Stimulated activated CD8-positive, alpha-beta memory T cell treated with anti-CD3 and anti-CD28 coated beads, Interleukin-15, amount 100 ng/mL, for 24 hours (primary cell): ENCODE measurements at places on chromosomes 11 and 22.

DNA sequence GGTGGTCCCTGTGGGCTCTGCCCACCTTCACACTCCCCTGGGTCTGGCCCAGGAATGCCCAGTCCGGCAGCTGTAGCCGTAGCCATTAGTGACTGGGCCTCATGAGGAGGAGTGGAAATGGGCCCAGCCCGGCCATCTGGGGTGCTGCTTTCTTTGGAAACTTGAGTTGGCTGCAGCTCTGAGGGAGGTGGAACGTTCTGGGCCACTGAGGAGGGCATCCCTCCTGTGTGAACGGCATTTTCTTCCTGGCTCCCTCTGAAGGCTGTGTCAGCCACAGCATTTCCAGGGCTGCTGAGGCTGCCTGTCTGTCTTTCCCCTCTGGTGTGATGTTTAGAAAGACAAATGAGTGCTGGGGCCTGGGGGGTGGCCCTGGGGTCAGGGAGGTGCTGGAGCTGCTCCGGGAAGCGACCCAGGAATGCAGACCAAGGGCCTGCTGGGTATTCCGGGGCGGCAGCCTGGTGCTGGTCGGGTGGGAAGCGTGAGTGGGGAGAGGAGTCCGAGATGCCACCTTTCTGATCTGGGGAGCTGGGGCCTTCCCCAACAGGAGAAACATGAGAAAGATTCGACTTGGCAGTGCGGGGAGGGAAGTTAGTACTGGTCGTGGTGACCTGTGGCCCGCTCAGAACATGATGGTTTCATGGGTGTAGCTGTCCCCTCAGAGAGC, 27.1 kb downstream of the PTDSS2 start:
- DNase-seq = no peak

GRCh38 chr11:69080257-69080995, 31.7 kb downstream of the TPCN2 start:
- DNase-seq = no peak

DNA sequence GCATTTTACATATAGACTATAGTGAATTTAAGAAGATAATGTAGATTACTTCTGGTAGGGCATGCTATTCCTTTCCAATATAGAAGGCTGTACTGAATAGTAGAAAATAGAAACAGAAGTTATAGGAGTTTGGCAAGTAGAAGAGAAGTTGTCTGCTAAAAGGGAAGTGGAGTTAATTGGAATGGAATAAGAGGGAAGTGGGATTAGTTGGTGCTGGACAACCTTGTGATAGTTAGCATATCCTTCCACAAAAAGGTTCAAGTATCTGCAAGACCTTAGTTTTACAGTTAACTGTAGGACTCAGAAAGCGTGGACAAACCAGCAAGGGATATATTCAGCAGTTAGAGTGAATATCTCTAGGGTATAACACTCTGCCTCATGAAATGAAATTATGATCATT, 185.5 kb downstream of the SWAP70 start:
- DNase-seq = no peak

DNA sequence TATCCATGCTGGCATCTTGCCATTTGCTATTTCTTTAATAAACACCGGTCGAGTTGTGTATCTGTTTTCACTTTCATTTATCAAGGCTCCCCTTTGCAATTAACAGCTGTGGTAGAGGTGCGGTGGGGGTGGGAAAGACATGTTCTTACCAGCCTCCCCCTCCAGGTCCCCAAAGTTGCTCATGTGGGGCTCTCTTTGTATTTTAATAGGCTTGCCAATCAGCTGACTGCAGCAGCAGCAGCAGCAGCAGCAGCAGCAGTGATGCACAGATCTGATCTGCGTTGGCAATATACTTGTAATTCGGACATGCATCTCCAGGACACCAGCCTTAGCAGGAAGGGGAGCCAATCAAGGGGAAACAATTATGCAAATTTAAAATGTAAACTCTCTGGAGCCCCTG, 40.3 kb upstream of the E2F8 start:
- no peak for DNase-seq

DNA sequence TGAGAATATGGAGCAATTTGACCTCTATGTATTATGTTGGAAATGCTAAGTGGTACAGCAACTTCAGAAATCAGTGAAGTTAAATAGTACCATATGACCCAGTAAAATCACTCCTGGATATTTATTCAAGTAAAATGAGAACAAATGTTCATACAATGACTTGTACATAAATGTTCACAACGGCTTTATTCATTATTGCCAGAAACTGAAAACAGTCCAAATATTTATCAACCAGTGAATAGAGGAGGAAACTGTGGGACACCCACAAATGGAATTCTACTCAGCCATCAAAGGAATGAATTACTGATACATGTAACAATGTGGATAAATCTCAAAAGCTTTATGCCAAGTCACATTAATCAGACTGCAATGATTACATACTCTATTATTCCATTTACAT, 416.3 kb downstream of the AASDHPPT start:
- DNase-seq = no peak

DNA sequence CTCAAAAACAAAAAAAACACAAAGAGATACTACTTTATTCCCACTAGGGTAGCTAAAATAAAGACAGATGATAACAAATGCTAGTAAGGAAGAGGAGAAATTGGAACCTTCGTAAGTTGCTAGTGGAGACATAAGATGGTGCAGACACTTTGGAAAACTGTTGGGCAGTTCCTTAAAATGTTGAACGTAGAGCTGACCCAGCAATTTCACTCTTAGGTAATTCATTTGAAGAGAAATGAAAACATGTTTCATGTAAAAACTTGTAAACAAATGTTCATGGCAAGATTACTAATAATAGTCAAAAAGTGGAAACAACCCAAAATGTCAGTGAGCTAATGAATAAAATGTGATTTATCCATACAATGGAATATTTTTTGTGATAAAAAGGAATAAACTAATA, 29.2 kb upstream of the ACAT1 start:
- DNase-seq = no peak

- no peak for DNase-seq
These were observed 906 bp downstream of the CCDC90B start for GRCh38 chr11:83285151-83285770.

- DNase-seq = no peak
These were observed 82.4 kb upstream of the CRTAM start for GRCh38 chr11:122755941-122756340.

GRCh38 chr11:60777572-60777971, 7.6 kb upstream of the MS4A10 start:
- no peak for DNase-seq

- DNase-seq = no peak
These were observed 8.9 kb upstream of the MUC15 start for GRCh38 chr11:26580929-26581328.

DNA sequence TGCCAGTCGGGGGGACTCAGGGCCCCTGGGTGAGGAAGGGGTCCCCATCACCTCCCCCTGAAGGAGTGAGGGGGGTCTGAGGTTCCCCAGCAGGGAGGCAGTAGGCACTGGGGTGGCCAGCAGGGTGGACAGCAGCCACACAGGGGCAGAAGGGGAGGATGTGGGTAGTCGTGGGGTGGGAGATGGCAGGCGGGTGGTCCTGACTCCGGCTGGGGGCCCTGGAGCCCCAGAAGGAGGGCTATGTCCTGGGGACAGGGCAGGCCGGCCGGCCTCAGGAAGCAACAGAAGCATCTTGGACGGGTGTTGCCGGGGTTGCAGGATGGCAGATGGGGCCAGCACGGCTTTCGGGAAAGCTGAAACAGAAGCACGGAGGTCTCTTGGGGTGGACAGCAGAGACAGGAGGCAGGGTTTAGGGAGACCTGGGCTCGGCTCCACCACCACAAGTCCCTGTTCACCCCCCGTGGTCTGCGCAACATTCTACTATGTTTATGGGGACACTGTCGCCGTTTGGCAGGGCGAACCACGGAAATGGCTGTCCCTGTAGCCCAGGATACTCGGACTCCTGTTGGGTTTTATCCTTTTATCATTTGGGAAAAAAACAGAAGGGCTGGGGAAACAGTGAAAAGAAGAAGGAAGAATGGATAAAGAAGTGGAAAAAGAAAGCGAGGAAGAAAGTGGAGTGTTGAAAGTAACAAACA, 14.1 kb downstream of the VWCE start:
- no peak for DNase-seq

GRCh38 chr11:79189055-79189454, 251.8 kb downstream of the TENM4 start:
- no peak for DNase-seq

DNA sequence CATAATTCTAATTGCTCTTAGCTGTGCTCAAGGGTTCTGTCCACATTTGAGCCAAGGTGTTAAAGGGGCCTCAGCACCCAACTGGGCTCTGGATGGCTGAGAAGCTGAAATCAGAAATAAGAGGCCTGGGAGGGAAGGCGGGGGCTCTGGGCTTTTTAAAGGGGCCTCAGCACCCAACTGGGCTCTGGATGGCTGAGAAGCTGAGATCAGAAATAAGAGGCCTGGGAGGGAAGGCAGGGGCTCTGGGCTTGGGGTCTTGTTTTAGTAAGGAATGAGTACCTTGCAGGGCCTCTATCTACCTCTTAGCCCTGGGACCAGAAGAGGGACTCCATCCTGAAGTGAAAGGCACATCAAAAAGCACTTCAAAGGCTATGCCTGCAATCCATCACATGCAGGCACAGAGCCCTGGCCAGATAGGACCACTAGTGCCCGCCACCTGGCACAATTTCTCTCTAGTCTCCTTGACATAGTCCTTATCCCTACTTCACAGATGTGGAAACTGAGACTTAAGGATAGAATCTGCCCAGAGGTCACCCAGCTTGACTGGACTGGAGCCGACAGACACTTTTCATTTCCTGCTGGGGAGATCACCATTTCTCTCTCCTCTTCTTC, 35.6 kb downstream of the DKK3 start:
- DNase-seq = no peak

GRCh38 chr11:128057786-128058395, 529.5 kb downstream of the ETS1 start:
- DNase-seq = no peak

DNA sequence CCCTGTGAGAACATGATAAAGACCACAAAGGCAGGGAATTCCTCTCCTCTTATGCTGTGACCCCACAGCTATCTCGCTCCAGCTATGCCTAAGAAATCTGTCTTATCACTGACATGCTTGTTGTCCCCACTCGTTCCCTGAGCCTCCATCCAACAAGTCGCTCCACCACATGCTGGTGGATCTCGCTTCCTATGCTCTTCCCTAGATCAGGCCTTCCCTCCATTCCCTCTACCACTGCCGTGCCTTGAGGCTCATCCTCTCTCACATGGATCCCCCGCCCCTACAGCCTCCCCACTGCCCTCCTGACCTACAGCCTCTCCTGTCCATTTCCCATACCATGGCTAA, 1.4 kb upstream of the DGAT2 start:
- DNase-seq = no peak

GRCh38 chr11:109132539-109132938, 289.5 kb upstream of the C11orf87 start:
- DNase-seq = no peak

DNA sequence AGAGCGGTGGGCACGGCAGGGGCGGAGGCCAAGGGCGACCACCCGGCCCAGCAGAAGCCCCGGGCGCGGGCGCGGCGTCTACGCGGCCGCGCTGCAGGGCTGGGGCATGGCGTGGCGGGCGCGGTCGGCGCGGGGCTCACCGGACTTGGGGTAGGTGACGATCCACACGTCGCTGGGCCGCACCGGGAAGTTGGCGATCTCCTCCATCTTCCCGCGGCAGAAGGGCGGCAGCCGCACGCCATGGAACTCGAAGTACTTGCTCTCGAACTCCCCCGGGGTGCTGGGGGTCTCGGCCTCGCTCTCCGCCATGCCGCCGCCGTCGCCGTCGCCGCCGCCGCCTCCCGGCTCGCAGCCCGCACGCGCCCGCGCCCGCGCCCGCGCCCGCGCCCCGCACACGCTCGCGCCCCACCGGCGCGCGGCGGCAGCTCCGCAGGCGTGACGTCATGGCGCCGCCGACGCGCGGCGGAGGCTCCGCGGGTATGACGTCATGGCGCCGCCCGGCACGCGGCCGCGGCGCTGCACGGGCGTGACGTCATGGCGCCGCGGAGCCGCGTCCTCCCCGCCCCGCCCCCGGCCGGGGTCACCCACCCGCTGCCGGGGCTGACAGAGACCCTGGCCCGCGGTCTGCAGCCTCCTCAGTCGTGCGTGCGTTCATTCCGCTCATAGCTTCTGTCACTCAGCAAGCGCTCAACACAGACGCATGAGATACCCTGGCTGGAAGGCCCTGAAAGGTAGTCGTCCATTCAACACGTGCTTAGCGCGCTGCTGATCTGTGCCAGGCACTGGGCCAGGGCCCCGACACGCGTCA, at the start of gene SULT4A1:
Gene SULT4A1, minus strand, starts transcription at position 440 of the 808 bp plus-strand sequence. Its CDS starts 131 bp downstream, at position 309.
- DNase-seq = no peak

DNA sequence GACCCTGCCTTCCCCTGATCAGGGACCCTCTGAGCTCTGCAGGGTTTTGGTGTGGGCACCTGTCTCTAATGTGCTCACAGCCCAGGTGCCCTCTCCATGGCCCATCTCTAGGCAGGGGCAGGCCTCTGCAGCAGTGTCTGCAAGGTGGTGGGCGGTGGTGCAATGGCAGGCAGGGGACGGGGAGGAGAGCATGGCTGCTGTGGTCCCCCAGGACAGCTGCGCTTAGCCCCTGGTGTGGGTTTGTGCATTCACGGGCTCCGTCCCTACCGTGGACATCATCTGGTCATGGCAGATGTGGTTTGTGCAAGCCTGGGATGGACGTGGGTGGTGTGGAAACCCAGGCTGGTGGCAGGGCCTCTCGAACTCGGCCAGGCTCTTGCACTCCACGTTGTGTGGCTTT, 443.1 kb downstream of the TBC1D22A start:
- no peak for DNase-seq

- no peak for DNase-seq
These were observed 4.6 kb downstream of the ADM start for GRCh38 chr11:10309163-10310093.

DNA sequence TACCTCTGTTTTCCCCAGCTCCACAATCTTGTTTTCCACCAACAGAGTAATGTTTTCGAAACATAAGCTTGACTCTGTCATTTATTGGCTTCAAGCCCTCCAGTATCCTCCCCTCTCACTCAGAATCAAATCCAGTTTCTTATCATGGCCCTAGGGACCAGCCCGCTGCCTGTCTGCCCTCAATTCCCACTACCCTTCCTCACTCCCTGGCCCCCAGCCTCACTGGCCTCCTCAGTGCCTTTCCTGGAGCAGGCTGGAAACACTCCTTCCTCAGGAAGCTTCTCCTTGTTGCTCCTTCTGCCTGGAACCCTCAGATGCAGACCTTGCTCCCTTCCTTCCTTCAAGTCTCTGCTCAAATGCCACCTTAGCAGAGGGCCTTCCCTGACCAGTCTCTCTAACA, 3.9 kb downstream of the POLD4 start:
- DNase-seq = no peak
